ENCODE measurements at places on chromosomes 4 and X.

DNA sequence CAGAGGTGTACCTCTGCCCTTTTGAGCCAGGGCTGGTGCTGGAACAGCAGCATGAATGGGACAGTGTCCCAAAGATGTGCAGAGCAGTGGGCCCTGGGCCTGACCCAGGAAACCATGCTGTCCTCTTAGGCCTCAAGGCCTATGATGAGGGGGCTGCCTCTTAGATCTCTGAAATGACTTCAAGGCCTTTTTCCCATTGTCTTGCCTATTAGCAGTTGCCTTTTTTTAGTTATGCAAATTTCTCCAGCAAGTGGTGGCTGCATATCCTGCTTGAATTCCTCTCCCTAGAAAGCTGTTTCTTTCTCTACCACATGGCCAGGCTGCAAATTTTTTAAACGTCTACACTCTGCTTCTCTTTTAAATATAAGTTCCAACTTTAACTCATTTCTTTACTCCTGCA is 160.3 kb downstream of the CFAP299 start:
- DNase-seq: no peak

- DNase-seq: no peak
Measured at GRCh38 chr4:165204462-165204830, 2.9 kb upstream of the KLHL2 start.

DNA sequence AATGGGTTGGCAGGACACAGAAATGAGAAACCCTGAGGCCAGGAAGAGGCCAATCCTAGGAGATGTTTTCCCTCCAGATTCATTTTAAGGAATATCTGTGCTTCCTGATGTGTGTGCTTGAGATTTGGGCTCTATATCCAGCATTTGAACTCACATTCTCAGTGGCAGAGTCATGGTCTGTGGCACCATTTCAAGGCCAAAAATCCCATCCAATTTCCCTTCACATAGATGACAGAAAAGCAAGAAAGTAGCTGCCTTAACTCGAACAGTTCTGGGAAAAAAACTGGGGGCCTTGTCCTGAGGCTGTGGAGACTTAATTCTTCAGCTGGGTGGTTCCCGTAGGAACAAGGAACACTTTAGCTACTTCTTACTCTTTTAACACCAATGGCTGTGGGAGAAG is 27.4 kb downstream of the TAF7L start:
- DNase-seq: no peak

- no peak for DNase-seq
Measured at GRCh38 chrX:110276778-110277177, 41.1 kb downstream of the AMMECR1 start.

GRCh38 chrX:2457289-2458133 is 43.3 kb downstream of the DHRSX start:
- no peak for DNase-seq

DNA sequence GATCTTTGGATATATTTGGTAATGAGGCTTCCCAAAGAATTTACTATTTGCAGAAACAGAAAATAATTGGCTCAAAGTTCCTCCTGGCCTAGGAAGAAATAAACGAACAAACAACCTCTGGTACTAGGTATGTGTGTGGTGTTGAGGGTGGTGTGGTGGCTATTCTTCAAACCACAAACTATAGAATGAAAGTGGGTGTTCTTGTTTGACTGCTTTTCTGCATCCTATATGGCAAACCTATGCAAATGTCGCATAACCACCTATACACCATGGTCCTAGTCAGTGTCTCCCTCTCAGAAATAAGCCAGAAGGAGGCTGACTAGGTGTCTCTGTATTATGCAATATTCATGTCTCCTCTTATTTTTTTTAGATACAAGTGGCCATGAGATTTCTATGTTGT is 106.6 kb upstream of the PCDH18 start:
- no peak for DNase-seq

DNA sequence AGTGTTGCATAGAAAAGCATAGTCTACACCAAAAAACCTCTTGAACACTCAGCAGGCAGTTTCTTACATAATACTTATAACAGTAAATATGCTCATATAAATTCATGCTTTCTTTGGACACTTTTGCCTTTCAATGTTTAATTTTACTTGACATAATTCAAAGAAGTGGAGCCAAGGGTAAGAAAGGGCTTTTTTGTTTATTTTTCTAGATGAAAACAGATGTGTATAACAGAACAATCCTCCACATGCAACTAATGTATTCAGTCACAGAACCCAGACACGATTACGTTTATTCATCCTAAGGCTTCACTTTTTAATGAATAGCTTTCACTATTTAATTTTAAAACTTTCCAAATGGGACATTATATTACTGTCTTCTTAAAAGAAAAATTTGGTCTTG is 58.0 kb upstream of the PTPN13 start:
- DNase-seq: no peak

GRCh38 chrX:21956783-21957182 is 16.3 kb downstream of the SMS start:
- DNase-seq: no peak

DNA sequence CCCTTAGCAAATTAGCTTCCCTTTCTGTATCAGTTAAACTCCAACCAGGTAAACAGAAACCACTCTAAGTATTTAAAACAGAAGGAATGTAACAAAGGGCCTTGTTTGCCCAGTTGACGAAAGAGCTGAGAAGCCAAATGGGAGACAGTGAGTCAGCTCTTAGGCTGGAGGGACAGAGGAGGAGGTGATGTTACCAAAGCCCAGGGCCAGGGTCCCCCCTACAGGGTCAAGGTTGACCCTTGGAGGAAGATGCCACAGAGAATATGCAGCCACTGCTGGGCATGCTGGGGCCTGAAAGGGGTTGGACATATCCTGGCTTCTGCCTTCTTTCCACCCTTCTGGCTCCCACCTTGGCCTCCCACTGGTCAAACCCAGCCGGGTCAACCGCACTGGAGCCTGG is 38.3 kb upstream of the LGI2 start:
- DNase-seq: no peak

DNA sequence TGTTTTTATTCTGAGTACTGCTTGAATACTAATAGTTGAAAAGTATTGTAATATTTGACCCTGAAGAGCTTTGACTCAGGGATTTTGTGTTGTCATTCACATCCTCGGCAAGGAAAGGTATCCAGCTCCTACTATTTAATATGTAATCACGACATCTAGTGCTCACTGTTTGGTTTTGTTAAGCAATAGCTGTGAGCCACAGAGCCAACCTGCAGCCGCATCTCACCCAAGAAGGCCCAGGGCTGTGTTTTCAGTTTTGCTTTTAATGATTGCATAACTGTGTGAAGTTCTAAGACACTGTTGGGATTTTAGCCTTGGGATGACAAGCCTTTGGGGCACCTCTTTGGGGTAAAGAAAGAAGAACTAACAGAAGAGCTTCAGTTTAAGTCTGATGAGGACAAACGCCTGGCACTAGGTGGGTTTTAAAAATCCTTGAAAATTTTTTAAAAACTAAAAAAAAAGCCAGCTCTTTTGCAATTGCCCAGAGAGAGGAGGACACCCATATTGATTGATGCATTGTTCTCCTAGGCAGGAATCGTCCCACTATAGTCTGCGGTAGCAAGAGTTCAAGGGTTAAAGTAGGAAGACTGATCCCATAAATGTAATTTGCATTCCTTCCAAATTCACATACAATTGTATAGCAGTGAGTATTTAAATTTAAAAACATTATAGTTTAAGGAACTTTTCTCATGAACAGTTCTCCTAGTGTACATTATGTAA is 157.8 kb downstream of the RELL1 start:
- DNase-seq: peak; percentile 12

- DNase-seq: no peak
Measured at GRCh38 chr4:139950568-139950967, 203.4 kb downstream of the MAML3 start.

DNA sequence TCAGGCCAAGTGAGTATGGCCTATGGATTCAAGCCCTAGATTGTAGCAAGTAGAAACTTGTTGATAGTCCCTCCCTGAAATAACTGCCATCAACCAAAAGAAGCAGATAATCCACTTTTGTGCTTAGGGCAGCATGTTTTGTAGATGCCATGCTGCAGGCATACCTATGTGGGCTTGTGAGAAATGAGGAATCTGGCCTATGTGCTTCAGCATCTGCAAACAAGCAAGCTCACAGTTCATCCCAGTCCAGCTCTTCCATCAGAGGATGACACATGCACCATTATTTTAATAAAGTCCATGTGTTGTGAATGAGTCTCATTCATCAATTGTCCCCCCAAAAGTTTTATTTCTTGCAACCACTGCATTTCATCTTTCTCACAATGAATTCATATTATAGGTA is 421.9 kb upstream of the DIPK2B start:
- DNase-seq: no peak

DNA sequence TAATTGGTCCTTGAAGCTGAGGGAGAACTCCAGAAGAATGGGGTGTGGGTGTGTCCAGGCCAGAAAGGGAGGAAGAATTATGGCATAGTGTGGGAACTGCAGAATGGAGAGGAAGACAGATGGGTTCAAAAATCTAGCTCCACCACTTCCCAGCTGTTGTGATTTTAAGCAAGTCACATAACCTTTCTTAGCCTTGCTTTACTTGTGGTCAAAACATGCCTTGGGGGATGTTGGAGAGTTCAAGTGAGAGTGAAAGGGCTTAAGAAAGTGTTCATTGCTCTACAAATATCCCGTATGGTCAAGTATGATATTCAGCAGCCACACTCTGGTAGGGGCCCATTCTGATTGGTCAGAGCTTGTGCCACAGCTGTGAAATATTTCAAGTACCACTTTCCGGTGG is 15.0 kb upstream of the STARD8 start:
- DNase-seq: no peak

DNA sequence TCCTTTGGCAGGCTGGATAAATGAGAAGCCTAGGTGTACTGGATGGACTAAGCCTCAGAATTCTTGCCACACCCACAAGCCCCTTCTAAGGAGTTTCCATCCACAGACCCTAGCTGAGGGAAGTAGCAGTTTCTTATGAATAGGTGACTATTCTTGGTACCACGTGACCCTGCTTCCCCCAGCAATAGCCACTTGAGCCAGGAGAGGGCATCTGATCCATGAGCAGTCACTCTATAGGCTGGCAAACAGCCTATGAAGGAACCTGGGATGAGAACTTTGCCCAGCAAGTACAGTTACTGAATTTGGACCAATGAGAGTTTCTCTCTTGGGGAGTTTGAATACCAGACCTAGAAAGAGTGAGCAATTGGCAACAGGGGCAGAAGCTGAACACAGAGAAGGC is 84.0 kb downstream of the RTL9 start:
- peak; percentile 34 for DNase-seq

DNA sequence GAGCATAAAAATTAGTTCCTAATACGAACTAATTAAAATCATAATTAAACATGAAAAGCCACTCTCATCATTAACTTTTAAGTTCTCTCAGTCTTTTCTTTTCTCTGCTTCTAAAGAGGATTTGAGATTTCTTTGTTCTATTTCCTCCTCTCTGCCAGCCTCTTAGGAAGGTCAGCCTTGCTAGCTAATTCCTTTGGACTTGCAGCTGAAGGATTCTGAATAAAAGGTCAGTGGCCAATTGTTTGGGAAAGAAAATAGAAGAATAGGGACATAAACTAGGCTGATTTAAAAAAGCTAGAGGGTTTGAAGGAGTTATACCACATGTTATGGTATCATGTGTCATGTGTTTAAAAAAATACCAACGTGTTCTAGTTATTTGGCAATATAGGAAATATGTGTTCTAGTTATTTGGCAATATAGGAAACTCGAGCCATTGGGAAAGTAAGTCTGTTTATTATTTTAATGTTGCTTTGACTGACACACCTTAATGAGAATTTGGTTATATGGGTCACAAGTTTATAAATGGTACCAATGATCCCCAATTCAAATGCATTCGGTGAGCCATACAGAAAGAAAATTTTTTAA is 1668.7 kb upstream of the PCDH7 start:
- no peak for DNase-seq

DNA sequence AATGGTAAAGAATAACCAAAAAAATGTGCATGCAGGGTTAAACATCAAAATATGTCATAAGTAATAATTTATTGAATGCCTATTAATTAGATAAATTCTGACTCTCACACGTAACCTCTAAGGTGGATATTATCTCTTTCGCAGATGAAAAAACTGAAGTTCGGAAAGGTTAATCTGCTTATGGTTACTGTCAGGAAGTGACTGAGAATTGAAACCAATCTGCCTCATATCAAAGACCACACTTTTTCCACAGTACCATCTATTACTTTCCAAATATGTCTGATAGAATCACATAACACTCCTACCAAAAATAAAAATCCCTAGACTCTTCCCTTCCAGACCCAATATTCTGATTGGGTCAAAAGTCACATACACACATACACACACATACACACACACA is 6.2 kb downstream of the CHIC2 start:
- no peak for DNase-seq

DNA sequence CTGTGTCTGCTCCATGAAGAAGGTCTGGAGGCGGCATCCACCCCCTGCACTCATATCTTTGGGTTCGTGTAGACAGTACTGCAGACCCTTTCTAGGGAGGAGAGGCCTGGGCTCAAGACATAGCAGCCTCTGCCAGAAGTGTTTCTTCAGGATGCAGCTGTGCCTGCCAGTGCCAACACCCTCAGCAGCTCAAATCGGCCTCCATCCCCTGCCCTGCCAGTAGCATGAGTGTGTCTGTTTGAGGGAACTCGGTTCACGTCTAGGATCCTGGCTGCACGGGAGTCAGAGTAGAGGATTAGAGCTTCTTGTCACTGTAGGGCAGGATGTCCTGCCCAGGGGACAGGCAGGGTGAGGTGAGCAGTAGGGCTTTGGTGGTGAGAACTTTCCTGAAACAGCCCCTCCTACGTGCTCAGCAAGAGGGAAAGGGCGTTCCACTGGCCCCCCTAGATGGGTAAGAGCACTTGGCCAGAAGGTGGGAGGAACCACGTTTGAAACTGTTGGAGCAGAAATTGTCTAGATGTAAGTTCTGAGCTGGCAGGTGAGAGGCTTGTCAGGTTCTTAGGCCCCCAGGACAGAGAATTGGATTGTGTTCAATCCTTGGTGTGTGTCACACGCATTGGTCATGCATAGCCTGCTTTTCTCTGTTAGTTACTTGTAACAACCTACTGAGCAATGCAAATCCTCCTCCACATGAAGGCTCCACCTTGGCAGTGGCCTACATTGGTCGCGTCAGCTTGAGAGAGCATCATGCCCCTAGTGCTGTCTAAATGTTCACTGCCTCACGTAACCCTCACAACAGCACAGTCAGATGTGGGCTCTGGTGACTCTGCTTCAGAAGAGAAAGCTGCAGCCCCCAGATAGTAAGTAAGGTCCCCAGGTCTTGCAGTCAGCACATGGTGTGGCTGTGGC is 25.8 kb upstream of the FAM193A start:
- DNase-seq: no peak

GRCh38 chrX:93673056-93673868 is at the start of gene NAP1L3:
TSS of gene NAP1L3 (minus strand) at chrX:93673578. CDS start at chrX:93673304, 274 bp downstream.
- DNase-seq: no peak

Data from NCI-H1048 (cell line).